Right hindlimb (tissue), 1 donor: ENCODE measurements at places on chromosomes 11 and 22.

GRCh38 chr22:36010882-36011281 is 17.7 kb downstream of the RBFOX2 start:
- no peak for DNase-seq

DNA sequence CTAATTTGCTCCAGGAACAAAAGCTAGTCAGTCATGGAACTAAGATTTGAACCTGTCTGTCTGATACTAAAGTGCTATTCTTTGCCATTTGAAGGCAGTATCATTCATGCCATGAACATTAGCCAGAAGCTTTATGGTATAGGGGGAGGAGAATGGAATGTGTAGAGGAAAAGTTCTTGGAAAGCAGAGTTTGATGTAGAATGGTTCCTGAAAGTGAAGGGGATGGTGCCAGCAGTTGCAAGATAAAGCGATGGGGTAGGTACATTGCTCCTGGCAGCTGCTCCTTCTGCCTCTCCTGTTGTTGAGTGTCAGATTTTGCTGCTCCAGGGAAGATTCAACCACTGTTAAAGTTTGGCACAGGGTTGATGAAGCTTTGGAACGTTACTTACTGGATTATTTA is 53.4 kb downstream of the ARHGAP42 start:
- DNase-seq: no peak

DNA sequence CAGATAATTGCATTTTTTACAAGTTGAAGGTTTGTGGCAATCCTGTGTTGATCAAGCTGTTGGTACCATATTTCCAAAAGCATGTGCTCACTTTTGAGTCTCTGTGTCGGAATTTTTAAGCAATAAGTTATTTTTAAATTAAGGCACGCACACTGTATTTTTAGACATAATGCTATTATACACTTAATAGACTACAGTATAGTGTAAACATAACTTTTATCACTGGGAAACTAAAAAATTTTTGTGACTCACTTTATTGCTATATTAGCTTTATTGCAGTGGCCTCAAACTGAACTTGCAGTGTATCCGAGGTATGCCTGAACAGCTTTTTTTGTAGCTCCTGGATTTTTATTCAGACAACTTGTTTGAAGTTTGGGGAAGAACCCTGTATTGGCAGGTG is 31.3 kb upstream of the RRM1 start:
- no peak for DNase-seq

GRCh38 chr11:77144857-77145428 is 16.9 kb downstream of the MYO7A start:
- no peak for DNase-seq

GRCh38 chr11:74138572-74138971 is 32.2 kb downstream of the C2CD3 start:
- peak; percentile 39 for DNase-seq

DNA sequence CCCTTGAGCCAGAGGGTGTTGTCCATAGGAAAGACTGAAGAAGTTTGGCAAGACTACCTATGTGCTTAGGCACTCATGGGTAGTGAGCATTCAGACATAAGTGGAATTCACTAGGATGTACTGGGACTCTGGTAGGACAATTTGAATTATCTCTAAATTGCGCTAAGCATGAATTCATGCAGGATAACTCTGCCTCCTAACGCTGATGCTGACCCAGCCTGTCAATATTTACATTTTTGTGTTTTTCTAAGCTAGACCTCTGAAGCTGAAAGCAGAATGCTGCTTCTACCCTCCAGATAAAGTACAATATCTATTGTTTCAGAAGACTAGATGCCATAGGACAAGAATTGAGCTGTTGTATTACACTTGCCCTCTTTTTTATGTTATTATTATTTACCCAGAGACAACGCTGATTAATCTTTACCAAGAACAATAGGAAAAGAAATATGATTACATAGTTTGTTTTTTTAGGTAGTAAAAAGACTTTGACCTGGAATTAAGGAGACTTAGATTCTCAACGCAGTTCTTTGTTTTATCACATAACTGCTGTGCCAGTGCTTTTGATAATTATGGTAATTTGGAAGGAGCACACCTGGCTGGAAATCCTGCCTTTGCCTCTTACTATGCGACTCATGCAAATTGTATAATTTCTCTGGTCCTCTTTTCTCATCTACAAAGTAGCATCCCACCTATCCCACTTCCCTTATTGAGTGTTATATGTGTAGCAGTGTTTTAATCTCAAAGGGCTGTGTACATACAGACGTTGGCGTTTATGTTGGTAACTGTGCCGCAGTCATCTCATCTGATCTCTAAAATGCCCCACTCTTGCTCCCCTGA is 21.2 kb upstream of the GRAMD1B start:
- no peak for DNase-seq

- DNase-seq: no peak
Observed at GRCh38 chr22:48333323-48333763, 1494.3 kb downstream of the BRD1 start.
